ENCODE measurements at places on chromosomes 4 and X. TPM values are rescaled to one million over a fixed set of nuclear protein-coding genes. Genes with fewer than 3 reads are reported as not detected.

Gene GLRA3
- total RNA-seq, result not detected

Gene FAM9C
- total RNA-seq, result not detected

DNA sequence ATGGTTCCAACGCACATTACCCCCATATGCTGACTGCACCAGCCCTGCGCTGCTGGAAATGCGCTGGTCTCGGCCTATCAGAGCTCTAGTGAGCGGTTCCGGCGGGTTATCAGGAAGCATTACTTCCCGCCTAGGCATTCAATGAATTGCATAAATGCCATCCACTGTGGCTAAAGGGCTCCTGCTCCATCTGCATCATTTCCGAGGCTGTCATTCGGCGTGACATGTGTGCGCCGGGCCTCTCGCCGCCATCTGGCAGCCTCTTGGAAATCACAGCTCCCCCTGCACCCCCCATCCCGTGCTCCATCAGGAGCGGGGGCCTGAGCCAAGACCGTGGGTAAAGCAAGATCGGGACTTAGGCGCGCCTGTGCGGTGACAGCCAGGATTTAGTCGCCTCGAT is 64.4 kb downstream of the SEPSECS start:
- DNase-seq, result no peak

GRCh38 chr4:108683479-108683878 is 33.1 kb downstream of the OSTC start:
- DNase-seq, result peak; percentile 51

Measured in endothelial cell of umbilical vein (primary cell).